ENCODE measurements at places on chromosomes 1 and 21.
A peak's percentile ranks its signal among the peaks of the same experiment; 100 is the strongest.

DNA sequence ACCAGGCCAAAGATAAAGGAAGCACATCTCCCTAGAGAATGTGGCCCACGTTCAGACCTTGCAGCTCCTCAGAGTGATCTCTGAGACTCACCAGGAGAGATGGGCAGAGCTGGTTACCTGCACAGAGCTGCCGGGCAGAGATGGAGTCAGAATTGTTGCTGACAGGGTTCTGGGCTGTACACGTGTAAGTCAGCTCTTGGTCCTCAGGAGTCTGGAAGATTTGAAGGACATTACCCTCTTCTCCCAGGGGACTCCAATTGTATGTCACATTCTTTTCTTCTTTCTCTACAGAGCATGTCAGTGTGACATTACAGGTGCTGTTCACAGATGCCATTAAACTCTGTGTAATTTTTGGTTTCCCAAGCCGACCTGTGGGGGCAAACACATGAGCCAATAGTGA, 25.5 kb downstream of the CD84 start:
- no peak for DNase-seq

- DNase-seq: peak; percentile 85
These were observed 22.9 kb downstream of the TSHB start for GRCh38 chr1:115052454-115053083.

DNA sequence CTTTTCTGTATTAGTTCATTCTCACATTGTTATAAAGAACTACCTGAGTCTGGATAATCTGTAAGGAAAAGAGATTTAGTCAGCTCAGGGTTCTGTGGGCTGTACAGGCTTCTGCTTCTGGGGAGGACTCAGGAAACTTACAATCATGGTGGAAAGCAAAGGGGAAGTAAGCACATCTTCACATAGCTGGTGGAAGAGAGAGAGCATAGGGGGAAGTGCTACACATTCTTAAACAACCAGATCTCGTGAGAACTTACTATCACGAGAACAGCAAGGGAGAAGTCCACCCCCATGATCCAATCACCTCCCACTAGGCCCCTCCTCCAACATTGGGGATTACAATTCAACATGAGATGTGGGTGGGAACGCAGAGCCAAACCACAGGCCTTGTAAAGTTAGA, 37.9 kb upstream of the AHCTF1 start:
- peak; percentile 24 for DNase-seq

DNA sequence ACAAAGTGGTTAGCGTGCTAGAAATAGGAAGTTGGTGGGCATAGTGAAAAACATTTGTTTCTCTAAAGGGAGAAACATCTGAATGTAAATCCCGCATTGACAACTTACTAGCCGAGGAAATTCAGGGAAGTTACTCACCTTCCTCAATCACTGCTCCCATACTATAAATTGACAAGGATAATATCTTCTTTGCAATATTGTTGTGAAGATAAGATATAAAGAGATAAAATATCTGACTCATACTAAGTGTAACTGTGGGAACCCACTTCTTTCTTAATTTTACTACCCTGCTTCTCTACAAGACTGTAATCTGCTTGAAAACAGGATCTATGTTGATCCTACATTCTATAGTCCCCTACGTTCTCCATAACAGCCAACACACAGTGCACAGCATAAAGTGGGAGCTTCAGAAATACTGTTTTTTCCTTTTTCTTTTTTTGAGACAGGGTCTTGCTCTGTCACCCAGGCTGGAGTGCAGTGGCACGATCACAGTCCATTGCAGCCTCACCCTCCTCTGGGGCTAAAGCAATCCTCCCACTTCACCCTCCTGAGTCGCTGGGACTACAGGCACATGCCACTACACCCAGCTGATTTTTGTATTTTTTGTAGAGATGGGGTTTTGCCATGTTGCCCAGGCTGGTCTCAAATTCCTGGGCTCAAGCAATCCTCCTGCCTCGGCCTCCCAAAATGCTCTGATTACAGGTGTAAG, 57.4 kb upstream of the C1orf21 start:
- DNase-seq: peak; percentile 25

DNA sequence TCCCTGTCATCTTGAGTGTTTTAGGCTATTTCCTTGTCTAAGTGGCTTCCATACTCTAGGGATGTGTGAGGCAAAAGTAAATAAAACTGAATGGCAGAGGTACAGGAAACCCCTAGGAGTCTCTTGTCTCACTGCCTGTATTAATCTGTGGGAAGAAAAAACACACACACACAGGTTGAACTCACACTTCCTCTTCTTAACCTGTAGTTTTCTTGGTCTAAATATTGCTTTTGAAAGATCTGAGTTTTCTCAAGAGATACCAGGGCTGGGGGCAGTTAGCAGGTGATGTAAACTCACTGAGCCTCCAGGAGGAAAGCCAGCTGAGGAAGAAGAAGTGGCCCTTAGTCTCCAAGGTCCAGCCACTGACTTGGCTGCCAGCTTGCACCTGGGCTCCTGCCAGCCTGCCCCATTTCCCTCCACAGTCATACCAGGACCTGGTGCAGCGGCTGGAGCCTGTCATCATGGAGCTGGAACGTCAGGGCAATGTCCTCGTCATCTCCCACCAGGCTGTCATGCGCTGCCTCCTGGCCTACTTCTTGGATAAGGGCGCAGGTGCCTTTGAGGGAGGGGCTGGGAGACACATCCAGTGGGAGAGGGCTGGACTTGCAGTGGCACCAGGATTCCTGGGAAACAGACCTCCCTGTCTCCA, 16.9 kb downstream of the PFKFB2 start:
- no peak for DNase-seq

DNA sequence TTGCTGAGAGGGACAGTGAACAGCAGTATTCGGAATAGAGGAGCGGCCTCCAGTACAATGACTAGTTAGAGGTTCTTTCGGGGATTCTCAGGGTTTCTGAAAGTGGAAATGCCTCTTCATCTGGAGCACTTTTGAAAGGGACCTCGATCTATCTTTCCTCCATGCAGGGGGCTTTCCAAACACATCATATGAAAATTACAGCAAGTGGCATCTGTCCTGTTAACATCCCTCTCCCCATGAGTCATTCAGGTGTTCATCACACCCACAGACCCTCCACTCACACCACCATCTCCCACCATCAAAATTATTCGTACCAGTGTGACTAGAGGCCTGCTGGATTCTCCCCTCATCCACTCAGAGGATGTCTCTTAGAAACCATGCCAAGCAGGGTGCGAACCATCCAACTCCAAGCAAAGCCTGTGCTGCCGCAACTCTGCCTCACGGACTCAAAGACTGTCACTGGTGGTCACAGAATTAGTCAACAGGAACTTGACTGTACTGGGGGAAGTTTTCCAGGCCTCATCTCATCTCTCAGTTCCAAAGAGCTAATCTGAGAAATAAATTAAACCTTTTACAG, 211.1 kb downstream of the MRPL39 start:
- no peak for DNase-seq

Measured in hematopoietic multipotent progenitor cell treated with erythropoietin and hydrocortisone succinate and interleukin-3 and kit ligand, for 4 days (in vitro differentiated cells).